ENCODE measurements at places on chromosomes 2 and 18.

DNA sequence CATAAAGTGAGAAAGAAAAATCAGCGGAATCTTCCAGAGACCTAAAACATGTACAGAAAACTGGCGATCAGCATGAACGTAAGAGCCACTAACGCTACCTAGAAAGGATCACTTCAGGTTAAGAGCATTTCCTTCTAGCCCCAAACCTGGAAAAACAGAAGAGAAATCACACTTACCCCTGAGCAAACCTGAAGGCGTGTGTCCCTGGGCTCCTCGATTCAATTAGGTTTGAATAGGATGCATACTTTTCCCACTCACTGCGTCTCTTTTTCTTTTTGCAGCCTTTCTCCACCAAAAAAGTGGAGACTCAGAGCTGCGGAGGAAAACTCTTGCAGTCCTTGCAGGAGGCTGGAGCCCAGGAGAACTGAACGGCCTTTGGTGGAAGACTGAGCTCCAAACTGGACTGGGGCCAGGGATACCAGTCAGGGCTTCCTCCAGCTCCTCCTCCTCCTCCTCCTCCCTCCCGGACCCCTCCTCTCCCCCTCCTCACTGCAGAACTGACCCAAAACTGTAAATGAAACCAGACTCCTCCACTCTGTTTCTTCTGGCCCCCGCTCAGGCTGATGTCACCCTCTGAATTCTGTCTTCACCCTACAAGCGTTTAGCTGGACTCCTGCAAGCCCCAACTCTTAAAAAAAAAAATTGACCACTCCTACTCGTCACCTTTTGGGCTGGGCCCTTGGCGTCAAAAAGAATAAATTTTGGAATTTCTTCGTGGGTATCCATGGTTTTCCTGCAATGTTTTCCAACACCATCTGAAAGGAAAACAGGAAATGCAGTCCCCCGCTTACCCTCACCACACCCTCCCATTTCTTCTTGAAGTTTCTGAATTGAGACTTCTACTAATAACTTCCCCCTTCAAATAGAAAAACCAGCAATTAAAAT, at the start of gene COL6A3:
Gene COL6A3 (minus strand): TSS at position 388 of the 885 bp plus-strand sequence. CDS start 17,347 bp downstream, outside the sequence.
- DNase-seq, result peak; percentile 99

- DNase-seq, result peak; percentile 65
Observed at GRCh38 chr2:36441816-36442215, 86.2 kb downstream of the CRIM1 start.

GRCh38 chr18:8081872-8082553, 514.9 kb downstream of the PTPRM start:
- no peak for DNase-seq

DNA sequence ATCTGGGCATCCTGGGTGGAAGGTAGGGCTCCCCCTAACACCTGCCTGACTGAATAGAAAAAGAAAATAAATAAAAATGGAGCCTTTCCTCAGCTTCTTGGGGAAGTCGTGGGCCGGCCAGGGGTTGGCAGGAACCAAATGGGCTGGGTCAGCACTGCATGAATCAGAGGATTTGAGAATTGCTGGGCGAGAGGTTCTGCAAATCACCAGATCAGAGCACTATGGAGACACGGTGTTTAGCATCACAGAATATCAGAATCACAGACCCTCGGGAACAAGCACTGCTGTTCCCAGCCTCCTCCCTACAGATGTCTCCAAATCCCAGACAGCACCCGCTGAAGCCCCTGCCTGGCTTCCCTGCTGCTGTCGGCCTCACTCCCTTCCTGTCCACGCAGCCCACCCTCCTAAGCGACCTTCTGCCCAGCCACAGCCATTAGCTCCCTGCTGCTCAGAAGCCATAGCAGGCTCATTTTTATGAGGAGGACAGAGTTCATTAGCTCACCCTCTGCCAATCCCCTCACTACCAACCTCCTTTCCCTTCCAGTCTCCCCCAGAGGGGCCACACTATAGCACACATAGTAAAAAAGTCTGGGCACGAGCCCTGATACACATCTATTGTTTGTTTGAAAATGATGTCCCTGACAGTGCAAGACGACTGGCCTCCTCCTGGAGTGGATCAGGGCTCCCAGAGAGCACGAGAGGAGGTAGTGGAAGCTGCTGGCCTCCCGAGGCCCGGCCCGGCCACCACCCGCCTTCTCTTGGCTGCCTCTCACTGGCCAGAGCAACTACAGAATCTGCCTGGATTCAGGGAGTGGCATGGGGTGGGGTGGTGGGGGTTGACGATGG, 64.6 kb upstream of the TAF1B start:
- no peak for DNase-seq

DNA sequence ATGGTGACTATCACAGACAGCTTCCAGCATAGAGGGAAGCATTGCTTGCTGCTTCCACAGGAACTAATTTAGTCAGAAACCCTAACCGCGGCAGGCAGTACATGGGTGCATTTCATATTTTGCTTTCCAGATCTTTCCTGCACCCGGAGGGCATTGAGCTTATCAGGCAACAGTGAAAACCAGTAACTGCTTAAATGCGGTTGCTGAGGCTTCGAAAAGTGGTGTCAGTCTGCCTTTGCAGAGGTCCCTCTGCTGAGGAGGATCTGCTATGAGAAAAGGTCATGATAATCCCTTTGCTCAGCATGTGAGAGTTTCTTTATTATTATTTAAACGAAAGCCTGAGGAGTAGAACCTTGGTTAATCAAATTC, 44.6 kb upstream of the ROCK2 start:
- DNase-seq, result no peak

DNA sequence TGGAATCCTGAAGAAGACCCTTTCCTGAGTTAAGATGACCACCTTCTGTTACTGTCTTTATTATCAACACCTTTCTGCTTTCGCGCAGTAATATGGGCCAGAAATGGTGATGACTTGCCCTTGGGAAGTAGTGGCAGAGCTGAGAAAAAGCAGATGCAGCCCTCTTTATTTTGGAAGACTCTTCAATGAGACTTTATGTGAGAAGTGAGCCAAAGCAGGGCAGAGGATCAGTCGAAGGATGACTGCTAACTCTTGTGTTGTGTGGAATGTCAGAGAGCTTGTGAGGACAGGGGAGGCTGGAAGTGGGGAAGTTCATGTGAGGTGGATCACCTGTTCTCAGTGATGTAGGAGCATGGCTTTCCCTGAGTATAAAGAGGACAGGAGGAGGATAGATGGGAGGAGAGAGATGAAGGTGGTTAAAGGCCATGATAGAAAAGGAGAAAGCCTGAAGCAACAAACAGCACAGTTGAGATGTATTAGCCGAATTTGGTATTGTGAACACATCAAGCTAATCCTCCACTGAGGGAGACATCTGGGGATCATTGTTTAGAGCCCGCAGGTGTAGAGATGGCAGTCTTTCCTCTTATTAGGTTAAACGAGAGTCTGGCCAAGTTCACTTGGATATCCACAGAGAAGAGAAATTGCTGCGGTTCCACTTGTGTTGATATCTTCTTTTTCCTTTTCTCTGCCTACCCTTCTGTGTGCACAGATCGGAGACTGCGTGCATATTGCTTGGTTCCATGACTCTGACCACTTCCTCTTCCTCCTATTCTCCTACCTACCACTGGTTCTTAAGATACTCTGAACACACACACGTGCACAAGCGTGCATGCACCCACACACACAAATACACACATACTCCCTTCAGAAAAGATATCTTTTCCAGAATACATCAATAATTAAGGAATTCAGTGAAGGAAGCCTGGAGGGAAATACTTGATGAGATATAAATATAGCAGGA, 67.4 kb downstream of the SLC9A2 start:
- no peak for DNase-seq

DNA sequence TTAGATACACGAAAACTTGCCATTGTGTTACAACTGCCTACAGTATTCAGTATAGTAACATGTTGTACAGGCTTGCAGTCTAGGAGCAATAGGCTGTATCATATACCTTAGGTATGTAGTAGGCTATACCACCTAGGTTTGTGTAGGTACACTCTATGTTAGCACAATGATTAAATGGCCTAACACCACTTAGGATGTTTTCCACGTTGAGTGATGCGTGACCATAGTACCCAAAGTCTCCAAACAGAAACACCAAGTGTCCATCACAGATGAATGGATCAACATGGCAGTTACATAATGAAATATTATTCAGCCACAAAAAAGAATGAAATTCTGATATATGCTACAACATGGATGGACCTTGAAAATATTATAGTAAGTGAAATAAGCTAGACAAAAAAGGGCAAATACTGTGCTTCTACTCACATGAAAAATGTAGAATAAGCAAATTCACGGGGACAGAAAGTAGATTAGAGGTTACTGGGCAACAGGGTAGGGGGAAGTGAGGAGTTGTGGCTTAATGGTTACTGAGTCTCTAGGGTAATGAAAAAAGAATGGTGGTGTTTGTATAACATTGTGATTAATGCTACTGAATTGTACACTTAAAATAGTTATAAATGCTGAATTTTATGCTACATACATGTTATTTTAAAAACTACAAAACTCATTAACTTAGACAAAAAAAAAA, 62.6 kb downstream of the TMEM131 start:
- no peak for DNase-seq

All from fibroblast of upper back skin (primary cell).